ENCODE measurements at places on chromosomes 3 and 15.

DNA sequence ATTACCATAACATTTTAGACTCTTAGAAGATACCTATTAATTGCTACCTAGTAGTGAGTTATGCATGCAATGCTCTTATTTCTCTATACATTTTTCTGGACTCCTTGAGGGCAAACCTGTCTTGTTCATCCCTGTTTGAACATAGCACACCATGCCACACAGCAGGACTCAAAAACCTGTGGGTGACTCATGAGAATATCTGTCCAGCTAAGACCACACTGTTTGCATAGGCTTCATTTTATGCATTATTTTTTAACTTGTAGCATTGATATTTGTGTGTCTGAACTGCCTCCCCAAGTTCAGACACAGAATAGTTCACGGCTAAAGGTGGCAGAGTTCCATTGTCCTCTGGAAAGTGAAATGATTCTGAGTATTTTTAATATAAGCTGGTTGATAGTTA lies 1.8 kb downstream of the LMCD1 start:
- no peak for DNase-seq

GRCh38 chr3:27584874-27585273 lies 100.7 kb upstream of the SLC4A7 start:
- no peak for DNase-seq

GRCh38 chr15:92779874-92780273 lies 120.2 kb upstream of the CHD2 start:
- no peak for DNase-seq

- DNase-seq = no peak
These were observed 97.9 kb upstream of the NANOGP8 start for GRCh38 chr15:35182841-35183479.

- DNase-seq = no peak
These were observed 7.4 kb upstream of the ZNF501 start for GRCh38 chr3:44722103-44722401.

DNA sequence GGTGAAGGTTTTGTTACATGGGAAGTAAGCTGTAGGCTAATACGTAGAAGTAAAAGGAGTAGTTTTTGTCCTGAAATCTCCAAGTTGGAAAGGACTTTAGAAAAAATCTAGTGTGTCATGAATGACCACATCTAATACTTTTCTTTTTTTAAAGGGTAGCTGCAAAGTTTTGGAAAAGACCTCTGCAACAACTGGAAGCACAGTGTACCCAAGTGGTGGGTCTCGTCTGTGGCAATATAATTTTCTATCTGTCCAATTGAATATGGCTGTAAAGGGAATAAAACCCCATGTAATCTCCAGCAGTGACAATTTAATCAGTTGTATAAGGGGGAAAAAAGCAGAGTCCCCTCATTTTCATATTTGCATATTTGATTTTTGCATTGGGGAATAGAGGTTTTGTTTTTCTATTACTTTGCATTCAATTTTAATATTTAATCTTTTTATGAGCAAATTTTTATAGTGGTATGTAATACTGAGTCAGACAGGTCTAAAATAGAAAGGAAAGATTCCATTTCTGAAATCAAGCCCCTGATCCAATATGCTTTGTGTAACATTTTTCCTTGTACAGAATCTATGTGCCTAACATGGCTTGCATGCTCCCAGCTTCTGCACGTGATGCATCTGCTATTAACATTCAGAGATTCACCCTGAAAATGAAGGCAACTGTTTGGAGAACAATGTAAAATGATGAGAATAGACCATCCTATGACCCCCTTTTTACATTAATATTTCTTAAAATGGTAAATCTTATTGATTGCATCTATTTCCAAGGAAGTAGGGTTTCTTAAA lies 531.4 kb downstream of the ZIC1 start:
- DNase-seq = no peak

- DNase-seq = no peak
These were observed 102.5 kb downstream of the PDCD6IP start for GRCh38 chr3:33900809-33901505.

DNA sequence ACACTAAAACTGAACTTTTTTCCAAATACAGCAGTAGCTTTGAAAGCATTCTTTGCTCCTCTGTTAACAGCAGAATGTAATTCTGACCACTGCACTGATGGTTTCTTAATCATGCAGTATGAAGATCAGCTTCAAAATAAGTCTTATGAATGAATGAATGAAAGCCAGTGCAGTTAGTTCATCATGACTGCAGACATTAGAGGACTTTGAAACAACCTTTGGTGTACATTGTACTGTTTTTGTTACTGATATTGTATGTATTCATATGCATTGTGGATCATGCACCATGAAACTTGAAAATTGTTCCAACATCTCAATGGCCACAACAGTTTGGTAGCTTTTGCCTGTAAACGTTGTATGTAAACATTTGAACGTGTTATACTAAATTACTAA lies 1.3 kb upstream of the TNIK start:
- DNase-seq = no peak

- DNase-seq = peak; percentile 19
These were observed at the start of gene SH3BP5 for GRCh38 chr3:15332405-15333098. TSS of gene SH3BP5 (minus strand) at chr3:15332586. CDS start at chr3:15332408, 178 bp downstream.

DNA sequence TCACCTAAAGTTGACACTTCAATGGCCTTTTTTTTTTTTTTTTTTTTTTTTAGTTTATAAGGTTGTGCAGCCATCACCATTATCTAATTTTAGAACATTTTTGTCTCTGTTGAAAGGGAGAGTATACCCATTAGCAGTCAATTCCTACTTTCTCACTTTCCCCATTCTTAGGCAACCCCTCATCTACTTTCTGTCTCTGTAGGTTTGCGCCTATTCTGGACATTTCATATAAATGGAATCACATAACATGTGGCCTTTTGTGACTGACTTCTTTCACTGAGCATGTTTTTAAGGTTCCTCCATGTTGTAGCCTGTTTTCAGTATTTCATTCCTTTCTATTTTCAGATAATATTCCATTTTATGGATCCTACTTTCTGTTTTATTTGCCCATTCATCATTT lies 56.3 kb downstream of the BLM start:
- no peak for DNase-seq

DNA sequence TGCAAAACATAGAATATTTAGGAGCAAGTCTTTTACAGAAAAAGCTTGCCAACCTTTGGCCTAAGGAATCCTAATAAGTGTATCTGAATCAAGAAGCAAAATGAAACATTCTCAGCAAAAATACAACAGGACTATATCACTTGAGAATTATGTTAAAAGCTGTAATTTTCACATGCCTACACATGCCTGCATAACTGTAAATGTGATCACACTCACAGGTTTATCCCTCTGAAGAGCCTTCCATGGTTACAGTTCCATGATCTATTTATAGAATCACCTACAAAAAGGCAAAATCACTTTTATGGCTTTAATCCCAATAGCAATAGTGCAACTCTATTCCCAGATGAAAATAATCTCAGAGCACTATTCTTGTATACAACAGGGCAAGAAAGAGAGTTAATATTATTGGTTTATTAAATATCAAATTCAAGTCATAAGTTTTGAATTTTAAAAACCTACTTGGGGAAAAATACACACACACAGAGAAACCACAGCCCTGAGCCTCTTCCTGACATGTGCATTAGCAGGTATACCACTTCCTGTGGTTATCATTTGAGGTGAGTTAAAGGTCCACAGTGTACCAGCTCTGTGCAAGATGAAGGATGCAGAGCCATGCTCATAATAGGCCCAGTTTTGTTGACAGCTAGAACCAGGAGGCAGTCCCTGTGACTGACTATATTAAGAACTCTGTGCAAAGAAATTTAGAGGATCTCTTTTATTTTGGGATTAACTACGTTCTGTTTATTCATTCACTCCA lies 252.5 kb upstream of the TGFBR2 start:
- DNase-seq = no peak

- DNase-seq = no peak
These were observed 13.8 kb upstream of the FOXP1 start for GRCh38 chr3:71597286-71597685.

DNA sequence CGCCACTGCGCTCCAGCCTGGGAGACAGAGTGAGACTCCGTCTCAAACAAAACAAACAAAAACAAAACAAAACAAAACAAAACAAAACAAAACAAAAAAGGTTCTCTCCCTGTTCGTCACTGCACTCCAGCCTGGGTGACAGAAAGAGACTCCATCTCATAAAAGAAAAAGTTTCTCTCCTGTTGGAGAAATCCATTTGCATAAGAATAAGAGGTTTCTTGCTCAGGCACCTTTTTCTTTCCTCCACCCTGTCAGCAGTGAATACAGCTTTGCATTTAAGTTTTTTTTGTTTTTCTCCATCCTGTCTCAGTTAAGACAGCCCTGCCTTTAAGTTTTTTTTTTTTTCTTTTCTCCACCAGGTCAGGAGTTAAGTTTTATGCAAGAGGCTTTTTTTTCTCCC lies 109.5 kb downstream of the DPH6 start:
- DNase-seq = no peak

GRCh38 chr3:160012108-160012507 lies 23.5 kb downstream of the IL12A start:
- no peak for DNase-seq

- no peak for DNase-seq
These were observed 304.0 kb downstream of the VPS13C start for GRCh38 chr15:61756071-61756820.

GRCh38 chr3:167318996-167319615 lies 61.0 kb downstream of the ZBBX start:
- DNase-seq = peak; percentile 88

- no peak for DNase-seq
These were observed 19.4 kb downstream of the CA12 start for GRCh38 chr15:63362196-63362595.

DNA sequence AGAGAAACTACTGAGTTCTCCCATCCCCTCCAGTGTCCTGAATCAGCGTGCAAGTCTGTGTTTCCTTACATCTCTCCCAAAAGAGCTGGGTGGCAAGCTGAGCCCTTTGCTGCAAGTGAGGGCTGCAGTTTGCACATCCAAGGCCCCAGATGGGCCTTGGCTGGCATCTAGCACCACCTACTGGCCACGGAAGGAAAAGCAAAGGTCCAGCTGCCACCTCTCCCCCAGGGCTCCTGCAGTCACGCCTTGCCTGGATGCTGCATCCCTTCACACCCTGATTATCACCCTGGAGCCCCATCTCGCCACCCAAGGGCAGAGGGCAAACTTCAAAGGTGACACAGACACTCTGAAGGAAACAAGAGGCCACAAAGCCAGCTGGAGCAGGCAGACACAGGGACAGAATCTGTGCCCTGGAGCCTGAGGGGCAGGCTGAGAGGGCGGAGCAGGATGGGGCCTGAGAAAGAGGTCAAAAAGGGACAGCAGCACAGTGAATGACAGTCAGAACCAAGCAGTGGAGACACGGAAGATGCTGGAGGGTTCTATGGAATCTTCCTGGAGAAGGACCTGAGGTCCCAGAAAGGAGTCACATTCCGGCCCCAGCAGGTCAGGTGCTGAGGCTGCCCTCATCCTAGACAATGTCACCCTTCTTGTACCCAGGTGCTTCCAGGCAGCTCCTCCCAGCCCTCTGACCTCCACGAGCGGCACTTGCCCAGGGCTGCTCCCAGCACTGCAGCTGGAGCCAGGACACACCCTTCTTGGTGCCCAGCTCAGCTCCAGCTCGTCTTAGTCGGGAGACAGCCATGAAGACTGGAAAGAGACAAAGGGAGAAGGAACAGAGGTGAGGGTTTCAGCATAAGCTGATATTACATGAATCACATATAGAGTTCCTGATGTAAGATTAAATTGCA lies 18.3 kb upstream of the NTRK3 start:
- peak; percentile 31 for DNase-seq

DNA sequence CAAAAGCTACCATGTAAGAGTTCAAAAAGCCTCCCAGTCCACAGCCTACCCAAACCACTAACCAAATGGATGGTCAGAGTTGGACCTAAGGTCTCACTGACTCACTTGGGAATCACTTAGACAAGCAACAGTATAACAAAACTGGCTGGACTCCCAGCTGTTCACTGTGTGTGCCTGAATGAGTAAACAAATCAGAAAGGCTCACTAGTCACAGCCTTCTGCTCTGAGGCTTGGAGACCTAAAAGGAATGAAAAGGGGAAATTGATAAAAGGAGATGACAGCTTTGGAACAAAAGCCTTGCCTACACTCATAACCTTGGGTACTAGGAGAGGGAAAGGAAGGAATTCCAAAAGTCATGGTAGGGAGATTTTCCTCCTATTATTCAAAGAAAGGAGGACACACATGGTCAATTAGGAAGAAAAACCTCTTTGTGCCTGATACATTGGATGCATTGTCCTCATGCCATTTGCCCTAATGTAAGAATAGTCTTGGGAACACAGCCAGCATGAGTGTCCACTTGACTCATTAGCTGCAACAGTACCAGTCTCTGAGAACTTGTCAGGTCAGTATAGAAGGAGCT lies 92.3 kb downstream of the FRMD5 start:
- DNase-seq = no peak

DNA sequence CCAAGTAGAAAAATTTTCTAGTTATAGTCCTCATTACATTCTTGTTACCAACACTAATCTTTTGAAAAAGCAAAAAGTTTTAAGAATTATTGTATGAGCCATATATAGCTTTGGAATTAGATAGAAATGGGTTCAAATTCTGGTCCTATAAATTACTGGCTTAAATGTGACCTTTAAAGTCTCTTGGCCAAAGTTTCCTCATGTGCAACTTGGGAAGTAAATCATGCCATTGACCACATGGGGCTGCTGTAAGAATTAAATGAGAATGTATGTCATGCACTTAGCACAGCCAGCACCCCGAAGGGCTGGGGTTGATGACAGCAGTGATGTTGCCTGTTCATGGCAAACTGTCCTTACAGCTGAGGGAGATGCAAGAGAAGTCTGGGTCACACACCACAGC lies 108.3 kb downstream of the TOP2B start:
- no peak for DNase-seq

DNA sequence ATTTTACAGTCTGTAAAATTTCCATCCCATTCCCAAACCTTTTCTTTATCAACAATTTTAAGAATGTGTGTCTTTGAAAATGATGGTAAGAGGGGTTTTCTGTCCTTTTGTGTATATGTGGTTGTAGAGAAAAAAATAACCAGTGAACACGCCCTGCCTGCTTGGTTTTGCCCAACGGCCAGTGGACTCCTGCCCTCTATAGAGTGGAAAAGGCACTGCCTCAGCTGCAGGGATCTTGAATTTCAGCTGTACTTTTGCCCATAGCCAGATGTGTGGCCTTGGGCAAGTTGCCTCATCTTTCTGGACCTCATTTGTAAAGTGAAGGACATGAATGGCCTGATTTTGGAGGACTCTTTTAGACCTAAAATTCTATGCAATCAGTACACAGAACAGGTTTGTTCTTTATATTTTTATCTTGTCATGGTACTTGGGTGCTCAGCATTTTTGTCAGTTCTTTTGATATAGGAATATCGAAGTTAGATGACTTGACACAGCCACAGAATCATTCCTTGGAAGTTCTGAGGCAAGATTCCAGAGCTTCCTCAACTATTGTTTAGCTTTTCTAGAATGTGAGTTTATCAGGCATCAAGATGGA lies 81.0 kb downstream of the CLDN11 start:
- DNase-seq = no peak

DNA sequence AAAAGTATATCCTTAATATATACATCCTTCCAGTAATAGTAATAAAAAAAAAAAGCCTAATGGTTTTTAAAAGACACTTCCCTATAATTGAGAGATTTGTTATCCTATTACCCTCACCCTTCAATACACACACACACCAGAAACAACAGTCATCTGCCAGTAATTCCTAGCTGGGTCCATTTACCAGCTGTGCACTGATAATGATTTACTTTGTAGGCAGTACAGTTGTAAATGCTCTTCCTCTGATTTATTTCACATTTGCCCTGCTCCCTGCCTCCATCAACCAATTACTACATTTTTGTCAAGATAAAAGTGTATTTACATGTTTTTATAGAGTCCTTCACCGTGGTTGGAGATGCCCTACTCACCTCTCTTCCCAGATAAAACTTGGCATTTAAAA lies 12.4 kb downstream of the TPM1 start:
- no peak for DNase-seq

All from NCI-H1105 treated with DMSO at 0.1 percent for 48 hours (cell line).